Stimulated activated CD4-positive, alpha-beta T cell treated with anti-CD3 and anti-CD28 coated beads, Interleukin-1b, Interleukin-23, amount 100 ng/mL, for 1 hour (primary cell): ENCODE measurements at places on chromosomes 1 and 21.

- no peak for DNase-seq
These were observed 15.7 kb downstream of the IFI6 start for GRCh38 chr1:27656157-27656893.

GRCh38 chr1:55751776-55752175 lies 536.6 kb upstream of the USP24 start:
- DNase-seq, result no peak

DNA sequence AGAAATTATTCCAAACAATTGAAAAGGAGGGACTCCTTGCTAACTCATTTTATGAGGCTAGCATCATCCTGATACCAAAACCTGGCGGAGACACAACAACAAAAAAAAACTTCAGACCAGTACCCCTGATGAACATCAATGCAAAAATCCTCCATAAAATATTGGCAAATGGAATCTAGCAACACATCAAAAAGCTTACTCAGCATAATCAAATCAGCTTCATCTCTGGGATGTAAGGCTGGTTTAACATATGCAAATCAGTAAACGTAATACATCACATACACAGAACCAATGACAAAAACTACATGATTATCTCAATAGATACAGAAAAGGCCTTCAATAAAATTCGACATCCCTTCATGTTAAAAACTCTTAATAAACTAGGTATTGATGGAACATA lies 440.1 kb downstream of the NUF2 start:
- DNase-seq, result no peak

GRCh38 chr1:159088546-159089183 lies 12.1 kb upstream of the AIM2 start:
- no peak for DNase-seq

DNA sequence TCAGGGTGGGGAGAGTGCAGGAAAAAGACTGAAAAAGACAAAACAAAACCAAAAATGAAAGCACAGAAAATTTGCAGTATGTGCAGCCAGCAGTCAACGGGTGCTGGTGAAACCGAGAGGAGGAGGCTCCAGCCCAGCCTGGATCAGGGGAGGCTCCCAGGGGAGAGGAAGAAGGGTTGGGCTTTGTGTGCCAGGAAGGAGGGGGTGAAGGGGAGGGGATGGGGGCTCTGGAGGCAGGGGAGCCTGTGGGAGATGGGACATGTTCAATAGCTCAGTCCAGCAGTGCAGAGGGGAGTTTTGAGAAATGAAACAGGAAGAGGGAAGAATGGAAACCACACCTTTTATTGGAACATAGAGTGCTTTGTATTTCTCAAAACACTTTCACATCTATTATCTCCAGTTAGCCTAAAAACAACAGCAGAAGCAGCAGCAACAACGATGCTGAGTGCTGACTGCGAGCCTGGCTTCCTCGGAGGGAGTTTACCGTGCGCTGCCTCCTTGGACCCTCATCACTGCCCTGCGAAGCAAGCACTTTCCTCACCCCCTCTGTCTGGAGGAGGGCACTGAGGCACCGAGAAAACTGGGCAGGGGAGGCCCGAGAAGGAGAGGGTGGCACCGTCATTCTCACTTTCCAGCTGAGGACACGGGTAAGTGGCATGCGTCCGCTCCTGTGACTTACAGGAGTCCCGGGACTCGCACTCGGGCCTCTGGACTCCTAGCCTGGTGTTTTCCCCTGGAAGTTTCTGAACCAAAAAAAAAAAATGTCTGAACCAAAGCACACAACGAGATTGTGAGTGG lies 62.9 kb downstream of the MDM4 start:
- DNase-seq, result no peak

DNA sequence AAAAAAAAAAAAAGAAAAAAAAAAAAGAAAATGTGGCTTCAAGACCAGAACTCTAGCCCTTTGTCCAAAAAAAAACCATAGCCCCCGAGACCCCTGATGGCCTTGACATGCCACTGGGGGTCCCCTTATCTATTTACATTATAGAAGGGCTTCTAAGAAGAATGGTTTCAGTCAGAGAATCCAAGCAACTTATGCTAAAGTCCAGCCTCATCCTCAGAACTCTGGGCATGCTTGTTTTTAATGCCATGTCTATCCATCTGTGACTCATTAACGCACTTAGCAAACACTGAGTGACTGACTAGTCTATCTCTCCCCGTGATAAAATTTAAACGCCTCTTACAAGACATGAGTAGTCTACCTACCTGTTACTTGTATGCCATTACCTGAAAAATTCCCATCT lies 29.3 kb downstream of the ERG start:
- no peak for DNase-seq

DNA sequence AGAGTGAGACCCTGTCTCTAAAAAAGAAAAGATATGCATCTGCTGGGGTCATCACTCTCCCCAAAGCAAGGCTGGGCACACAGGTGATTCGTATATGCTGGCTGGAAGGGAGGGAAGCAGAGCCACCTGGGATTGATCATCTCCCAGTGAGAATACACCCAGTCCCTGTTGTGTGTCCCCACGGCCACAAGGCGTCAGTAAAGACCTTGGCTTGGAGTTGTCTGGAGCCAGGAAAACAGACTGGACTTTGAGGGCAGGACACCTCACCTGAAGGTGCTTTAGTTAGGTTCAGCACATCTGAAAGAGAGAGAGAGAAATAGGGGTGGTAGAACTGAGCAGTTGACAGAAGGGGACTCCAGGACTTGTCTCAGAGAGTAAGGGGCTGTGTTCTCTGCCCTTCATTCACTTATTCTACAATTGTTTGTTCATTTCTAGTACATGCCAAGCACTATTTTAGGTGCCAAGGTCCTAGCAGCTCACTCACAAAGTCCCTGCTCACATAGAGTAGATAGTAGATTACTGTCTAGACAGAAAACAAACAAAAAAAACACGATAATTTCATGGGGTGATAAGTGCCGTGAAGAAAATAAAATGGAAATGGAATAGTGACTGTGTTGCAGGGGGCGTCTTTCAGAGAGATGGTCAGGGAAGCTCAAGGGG lies 13.5 kb downstream of the CITED4 start:
- DNase-seq, result no peak

DNA sequence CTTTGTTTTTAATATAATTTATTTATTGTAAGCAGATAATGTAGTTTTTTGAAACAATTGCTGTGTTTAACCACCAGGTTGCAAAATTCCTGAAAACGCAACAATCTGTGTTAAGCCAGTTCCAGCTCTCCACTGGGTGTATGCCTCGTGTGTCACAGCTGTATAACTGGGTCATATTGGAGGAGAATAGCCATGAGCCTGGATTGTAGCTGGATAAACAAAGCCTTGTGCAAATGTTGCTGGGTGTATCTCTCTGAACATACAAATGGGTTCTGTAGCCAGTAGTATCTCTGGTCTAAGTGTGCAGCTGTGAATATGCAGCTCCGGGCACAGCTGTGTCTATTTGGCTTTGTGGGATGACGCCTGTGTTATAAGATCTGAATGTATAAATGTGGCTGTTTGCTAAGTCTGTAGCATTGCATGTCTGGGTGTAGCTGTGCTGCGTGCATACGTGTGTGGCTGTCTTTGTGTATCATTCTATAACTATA lies 2.8 kb downstream of the TCEA3 start:
- DNase-seq, result no peak

DNA sequence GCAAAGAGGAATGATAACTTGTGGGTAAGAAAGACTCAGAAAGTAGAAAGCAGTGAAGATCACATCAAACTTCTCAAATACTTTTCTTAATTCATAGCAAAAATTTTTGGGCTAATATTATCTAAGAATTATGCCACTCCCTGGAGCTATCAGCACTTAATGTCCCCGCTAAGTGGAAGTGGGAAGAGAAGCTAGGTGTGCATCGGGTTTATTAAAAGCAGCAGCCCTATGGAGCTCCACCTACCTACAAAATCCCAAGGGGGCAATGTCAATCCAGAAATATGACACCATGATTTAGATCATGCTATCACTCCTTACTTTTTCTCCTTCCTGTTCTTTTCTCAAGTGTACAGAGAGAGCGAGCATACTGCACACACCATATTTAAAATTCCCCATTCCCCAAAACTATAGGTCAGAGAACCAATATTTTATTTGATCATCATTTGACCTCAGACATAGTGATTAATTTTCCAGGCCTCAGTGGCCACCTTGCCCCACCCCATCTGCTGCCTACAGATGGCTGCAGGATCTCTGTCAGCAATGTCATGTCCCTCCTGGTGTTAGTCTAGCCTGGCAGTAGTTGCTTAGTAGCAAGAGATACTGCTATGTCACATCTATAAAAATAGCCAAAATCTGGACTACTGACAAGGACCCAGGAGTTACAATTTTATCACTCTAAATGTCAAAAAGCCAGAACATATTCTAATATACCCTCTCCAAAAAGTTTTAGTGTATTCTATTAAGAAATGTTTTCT lies 66.6 kb downstream of the MAP3K21 start:
- no peak for DNase-seq

DNA sequence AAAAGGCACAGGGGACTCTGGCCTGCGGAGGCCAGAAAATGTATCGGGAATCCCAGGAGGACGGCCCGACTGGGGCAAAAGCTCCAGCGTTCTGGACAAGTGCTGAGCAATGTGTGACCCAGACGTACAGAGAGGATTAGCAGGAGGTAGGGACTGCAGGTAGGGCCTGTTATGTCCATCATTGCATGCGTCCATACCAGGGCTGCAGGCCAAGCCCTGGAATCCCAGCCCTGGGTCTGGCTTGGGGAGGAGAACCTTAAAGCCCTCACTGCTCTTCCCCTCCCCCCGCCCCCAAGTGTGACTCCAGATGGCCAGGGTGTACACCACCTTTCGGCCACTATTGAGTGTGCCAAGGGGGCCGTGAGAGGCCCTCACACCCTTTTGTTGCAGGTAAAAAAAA lies 2.0 kb downstream of the RNF207 start:
- no peak for DNase-seq

DNA sequence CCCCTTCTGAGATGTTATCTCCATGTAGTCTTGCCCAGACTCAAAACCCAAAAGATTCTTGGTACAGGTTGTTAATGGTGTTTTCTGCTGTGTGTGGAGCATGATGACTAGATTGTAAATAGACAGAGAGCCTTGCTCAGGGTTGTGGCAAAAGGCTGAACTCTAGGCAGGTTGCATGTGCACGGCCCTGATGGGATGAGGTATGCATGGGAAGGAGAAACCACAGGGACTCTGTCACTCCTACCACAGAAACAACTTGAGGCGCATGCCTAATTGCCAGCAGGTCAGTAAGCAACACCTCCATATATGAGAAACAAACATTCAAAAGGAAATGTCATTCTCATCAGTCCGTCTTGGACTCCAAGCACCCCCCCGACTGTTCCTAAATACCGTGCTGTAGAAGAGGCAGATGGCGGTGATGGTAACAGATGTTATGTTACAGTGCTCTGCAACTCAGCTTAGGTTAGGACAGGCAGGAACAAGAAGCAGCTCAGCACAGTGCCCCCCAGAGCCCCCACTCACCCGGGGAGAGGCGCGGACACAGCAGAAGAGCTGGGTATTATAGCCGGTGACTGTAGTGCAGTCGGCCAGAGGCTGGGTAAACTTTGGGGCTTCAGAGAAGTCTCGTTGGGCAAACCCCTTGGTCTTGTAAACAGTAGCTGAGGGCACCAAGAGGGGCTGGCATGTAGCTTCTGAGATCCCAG lies 10.9 kb downstream of the MYBPHL start:
- DNase-seq, result no peak

- DNase-seq, result no peak
These were observed 27.8 kb upstream of the TSNAX start for GRCh38 chr1:231500666-231501065.

DNA sequence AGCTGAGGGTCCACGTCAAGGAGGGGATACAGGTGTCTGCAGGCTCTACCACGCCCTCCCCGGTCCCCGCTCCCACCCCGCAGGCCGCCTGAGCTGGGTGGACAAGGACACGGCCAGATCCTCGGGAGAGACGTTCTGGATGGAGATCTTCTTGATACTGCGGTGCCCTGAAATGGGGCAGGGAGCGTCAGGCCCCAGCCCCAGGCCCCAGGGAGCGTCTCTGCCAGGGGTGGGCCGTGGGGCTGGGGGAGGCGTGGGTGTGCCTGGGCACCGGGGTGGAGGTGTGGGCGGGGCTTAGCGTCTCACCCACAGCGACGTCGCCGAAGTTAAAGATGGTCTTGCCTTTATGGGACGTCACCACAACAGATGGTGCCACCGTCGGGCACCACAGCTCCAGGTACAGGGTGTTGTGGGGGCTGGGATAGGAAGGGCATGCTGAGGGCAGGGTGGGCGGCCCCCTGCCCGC lies 7.3 kb upstream of the TMEM52 start:
- no peak for DNase-seq

- no peak for DNase-seq
These were observed 387.6 kb downstream of the LTN1 start for GRCh38 chr21:28604946-28605537.

DNA sequence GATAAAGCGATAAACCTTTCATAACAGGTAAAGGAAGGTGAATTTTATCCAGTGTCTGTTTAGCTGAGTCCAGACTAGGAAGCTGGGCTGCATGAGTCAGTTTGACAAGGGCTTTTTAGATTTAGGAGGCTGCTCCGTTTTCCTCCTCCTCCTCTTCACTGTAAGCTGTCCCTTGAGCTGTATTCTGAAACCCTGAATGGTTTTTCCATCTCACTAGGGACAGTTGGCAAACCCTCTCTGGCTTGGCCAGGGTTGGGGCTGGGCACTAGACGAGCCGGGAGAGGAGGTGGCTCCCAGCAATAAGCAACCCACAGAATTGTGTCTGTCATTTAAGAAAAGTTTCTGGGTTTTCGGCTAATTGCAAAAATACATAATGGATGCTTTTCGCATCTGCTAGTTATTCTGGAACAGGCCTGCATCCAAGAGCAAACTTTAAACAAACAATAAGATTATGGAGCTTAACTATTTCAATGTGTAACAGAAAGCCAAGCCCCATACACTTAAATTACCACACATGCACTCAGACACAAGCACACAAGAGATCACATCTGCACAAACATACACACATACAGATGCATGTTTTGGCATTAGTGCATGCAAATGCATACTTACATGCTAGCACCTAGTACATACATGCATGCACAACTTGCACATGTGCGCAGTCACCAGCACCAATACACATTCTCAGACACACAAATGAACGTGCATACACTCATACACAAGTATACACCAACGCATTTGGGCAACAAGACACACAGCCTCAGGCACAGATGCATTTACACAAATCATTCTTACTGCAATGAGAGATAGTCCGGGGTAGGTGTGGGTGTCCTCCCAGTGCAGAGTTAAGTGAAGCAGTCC lies 27.8 kb upstream of the FOXE3 start:
- no peak for DNase-seq

DNA sequence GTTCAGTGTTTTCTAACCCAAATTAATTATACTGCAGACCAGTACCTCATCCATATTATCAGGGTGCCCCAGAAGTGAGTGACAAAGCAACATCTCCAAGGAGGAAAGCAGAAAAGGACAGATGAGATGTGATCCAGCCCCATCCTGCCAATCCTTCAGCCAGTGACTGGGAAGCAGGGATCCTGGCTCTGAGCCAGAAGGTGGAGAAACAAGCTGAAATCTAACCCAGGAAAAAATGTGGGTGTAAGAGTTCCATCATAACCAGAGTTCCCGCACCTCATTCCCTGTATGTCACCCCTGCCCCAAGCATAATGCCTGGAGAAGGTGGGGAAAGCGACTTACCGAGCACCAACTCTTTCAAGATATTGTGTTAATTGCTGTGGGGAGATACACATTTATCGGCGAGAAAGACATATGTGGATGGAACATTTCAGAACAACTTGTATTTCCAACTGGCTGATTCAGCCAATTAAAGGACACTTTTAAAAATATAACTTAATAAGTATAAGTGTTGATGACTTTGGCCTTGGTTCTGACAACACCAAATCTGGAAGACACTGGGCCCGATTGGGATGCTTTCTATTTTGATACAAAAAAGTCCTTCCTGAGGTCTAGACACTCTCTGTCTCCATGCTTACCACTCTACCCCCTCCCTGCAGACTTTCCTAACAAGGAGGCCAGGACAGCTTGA lies 14.9 kb downstream of the PLEKHA6 start:
- no peak for DNase-seq

- DNase-seq, result no peak
These were observed 55.6 kb downstream of the SLC19A1 start for GRCh38 chr21:45486443-45487160.
